Anterior cingulate cortex (tissue), 58 donors: ENCODE measurements at places on chromosomes 16 and 17.

- peak; percentile 47 for DNase-seq
Observed at GRCh38 chr17:79391376-79392233, 219.2 kb downstream of the RBFOX3 start.

DNA sequence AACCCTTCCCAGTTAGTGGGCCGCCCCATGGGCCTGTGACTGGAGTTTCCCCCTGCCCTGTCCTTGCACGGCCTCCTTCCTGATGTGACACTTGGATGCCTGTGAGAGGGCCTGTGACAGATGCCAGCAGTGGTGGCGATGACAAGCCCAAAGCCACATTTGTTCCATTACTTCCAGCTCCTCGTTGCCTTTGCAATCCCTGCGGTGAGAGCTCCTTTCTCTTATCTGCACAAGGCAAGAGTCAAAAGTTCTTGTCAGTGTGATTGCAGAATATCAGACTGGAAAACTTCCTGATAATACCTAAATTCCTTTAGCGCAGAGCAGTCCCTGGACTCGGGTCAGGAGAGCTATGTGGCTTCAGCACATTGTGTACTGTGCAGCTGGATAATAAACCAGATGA, 54.4 kb upstream of the ARHGAP44 start:
- no peak for DNase-seq

DNA sequence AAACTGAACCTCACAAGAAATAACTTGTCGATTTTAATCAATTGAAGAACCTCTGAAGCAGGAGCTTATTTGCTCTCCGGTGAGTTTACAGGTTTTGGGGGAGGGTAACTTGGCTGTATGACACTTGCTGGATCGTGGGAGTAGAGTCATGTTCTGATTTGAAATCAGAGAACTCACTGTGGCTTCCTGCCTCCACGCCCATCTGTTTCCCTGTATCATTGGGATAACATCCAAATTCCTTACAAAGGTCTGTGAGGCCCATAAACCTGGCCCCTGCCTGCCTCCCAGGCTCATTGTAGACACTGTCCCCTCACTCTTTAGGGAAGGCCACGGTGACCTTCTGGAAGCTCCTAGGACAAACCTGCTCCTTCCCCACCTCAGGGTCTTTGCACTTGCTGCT, 48.3 kb downstream of the C17orf67 start:
- DNase-seq, result no peak

- no peak for DNase-seq
Observed at GRCh38 chr16:28082624-28083023, 19.1 kb upstream of the GSG1L start.

DNA sequence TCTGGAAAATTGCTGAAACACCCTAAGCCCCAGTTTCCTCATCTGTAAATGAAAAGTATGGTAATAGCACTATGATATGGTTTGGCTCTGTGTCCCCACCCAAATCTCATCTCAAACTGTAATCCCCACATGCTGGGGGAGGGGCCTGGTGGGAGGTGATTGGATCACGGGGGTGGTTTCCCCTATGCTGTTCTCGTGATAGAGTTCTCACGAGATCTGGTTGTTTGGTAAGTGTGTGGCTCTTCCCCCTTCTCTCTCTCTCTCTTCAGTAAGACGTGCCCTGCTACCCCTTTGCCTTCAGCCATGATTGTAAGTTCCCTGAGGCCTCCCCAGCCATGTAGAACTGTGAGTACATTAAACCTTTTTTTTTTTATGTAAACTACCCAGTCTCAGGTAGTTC, 490.7 kb downstream of the TMEM114 start:
- no peak for DNase-seq

- DNase-seq, result no peak
Observed at GRCh38 chr16:67071476-67072048, 38.2 kb upstream of the PHAF1 start.

GRCh38 chr16:2384426-2384825, 43.9 kb upstream of the ABCA3 start:
- DNase-seq, result no peak

DNA sequence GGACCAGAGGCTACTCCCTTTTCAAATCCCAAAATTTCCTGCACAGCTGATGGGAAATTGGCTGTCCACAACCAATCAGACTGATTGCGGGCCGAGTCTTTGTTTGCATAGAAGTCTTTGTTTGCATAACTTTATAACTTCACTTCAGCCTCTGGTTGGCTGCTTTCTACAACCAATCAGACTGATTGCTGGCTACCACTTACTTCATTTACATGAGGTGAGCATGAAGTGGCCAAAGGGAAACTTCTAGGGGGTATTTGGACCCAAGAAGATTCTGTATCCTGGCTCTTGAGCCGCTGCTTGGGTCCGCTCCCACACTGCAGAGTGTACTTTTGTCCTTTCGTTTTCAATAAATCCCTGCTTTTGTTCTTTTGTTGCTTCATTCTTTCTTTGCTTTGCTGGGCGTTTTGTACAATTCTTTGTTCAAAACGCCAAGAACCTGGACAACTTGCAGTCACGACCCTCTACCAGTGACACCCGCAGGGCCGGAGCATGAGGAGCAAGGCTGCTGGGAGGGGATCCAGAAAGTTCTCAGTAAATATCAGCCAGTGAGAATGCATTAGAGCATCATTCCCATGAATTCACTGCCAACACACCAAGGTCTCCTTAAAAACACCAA, 67.5 kb downstream of the IQCK start:
- peak; percentile 40 for DNase-seq

DNA sequence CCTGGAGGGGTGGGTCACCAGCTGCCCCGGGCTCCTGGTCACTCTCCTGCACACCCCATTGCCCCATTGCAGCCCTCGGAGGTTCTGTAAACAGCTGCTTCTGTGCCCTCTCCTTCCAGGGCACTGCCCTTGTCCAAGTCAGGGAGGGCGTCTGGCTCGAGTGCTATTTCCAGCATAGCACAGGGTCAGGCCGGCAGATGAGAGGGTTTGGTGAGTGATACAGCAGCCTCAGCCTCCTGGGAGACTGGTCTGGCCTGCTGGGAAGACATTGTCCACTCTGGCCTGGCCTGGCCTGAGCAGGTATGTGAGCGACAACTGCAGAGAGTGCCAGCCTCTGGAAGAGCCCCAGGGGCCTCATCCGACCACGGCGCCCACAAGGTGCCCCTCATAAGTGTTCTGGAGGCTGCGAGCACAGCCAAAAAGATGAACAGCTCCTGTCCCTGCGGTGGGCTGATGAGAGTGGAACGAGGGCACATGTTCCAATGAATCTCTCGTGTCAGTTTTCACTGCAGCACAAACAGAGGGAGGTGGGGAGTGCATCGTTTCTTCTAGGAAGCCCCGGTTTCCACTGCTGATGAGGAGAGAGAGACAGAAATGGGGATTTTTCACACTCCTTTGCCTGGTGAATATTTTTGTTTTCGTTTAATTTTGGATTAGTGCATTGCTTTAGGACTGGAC, 105.8 kb upstream of the SDK2 start:
- no peak for DNase-seq

- DNase-seq, result peak; percentile 47
Observed at GRCh38 chr17:20073055-20073979, 64.2 kb downstream of the SPECC1 start.

GRCh38 chr17:21275579-21276263, 8.8 kb upstream of the MAP2K3 start:
- peak; percentile 87 for DNase-seq

DNA sequence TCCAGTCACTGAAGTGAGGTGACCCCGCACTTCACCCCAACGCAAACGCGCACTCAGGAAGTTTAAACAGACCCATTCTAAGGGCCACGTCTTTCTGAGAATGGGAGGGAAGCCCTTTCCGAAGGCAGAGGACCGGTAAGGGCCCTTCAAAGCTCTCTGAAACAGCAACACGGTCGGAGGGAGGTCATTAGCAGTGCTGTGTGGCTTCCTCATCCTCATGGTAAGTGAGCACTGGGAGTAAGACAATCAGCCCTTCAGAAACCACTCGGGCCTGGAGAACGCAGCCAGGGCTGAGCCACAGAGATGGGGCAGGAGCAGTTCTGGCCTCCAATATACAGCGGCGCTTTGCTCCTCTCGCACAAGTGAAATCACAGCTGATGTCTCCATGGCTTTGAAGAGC, 23.7 kb downstream of the SRL start:
- no peak for DNase-seq

DNA sequence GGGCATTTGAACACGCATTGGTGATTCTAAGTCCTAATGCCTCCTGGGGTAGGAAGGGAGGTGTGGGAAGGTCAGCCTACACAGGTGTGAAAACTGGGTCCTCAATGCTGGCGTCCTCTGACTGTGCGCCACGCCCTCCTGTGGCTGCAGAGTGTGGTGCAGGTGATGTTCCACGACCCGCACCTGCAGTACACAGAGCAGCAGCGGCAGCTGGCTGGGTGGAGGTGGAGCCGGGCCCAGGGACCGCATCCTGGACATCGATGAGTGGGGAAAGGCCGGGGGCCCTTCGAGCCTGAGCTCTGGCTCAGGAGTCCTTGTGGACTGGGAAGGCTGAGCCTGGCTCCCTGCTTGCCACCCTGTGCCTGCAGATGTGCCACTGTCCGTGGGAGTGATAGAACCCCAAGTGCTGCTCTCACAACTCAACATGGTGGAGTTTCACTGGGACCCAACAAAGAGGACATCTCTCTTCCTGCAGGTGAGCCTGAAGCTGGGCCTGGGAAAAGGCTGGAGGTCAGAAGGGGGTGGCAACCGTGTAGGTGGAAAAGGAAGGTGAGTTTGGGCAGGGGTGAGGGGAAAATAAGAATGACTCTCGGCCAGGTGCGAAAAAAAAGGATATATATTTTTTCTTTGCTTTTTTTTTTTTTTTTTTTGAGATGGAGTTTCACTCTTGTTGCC, 14.0 kb upstream of the STAC2 start:
- no peak for DNase-seq

DNA sequence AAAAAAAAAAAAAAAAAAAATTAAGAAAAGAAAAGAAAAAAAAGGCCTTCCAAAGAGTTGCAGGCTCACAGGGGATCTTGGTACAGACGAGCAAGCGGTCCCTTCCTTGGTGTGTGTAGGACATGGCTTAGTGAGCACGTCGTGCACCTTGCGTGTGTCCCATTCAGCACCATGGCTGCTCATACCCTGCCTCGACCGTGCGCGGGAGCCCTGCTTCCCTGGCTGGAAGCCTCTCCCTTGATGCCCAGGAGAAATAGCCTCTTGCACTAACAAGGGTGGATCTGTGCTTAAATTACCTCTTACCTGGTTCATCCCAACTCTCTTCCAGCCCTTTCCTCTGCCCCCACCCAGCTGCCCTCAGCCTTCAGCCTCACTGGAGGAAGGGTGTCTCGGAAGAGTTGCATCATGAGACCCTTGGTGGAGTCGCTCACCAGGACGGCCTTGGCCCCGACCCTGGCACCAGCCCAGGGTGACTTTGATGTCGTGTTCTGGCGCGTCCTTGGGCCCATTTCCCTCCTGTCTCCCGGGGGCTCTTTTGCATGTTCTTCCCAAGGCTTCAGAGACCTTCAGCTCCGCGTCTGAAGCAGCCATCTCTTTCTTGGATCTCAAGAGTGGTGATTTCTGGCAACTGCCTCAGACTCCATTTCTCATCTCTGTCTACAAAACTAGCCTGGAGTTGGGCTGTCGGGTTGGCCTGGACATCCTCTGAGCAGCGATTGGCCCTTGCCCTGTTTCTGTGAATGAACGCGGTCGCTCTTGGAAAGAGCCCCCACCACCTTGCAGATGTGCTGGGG, 127.2 kb downstream of the CMIP start:
- no peak for DNase-seq

DNA sequence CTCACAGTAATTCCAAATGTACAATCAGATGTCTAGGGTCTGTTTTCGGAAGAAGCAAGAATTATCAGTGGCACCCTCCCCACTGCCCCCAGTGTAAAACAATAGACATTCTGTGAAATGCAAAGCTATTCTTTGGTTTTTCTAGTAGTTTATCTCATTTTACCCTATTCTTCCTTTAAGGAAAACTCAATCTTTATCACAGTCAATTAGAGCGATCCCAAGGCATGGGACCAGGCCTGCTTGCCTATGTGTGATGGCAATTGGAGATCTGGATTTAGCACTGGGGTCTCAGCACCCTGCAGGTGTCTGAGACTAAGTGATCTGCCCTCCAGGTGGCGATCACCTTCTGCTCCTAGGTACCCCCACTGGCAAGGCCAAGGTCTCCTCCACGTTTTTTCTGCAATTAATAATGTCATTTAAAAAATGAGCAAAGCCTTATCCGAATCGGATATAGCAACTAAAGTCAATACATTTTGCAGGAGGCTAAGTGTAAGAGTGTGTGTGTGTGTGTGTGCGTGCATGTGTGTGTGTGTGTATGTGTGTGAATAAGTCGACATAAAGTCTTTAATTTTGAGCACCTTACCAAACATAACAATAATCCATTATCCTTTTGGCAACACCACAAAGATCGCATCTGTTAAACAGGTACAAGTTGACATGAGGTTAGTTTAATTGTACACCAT, 59.7 kb downstream of the HLF start:
- DNase-seq, result no peak

DNA sequence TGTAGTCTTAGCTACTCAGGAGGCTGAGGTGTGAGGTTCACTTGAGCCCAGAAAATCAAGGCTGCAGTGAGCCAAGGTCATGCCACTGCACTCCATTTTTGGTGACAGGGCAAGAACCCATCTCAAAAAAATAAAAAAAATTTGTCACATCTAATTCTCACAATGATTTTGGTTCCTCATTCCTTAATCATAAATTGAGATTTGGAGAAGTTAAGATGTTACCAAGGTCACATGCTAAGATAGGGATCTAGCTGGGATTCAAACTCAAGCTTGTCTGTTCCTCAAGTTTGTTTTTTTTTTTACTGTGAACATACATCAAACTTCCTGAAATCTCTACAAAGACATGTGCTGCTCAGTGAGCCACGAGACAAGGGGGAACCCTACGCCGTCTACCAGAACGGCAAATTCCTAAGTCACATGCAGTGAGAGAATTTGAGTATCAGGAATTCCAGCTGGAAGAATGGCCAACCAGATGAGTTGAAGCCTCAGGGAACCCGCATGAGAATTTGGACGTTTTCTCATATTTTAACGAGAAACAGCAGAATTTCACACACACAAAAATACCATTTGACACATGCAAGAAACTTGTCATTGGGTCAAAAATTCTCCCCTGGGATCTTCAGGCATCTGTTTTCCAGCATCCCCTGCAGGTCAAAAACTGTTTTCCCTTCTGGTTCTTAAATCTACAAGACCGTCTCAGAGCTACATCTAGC, 414.1 kb upstream of the GOT2 start:
- DNase-seq, result no peak

DNA sequence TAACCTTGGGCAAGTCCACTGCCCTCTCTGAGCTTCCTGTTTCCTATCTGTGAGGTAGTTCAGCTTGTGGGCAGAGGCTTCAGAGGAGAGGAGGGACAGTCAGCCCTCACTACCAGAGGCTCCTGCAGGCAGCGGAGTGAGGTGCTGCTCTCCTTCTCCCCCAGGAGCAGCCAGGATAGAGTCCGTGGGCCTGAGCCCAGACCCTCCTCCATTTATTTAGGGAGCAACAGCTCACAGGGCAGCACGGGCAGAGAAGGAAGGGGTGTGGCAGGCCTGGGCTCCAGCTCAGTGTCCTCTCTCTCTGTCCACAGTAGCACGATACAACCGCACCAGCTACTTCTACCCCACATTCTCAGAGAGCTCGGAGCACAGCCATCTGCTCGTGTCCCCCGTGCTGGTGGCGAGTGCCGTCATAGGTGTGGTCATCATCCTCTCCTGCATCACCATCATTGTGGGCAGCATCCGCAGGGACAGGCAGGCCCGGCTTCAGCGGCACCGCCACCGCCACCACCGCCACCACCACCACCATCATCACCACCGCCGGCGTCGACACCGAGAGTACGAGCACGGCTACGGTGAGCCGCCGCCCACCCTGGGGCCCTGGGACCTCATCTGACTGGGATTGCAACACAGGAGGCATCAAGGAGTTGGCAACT, 42.3 kb downstream of the BEAN1 start:
- DNase-seq, result no peak

GRCh38 chr16:65845466-65846209, 520.9 kb upstream of the CDH5 start:
- DNase-seq, result no peak
